HTR-8/SVneo (cell line): ENCODE measurements at places on chromosomes 7 and 10.
A peak's percentile ranks its signal among the peaks of the same experiment; 100 is the strongest.

GRCh38 chr7:15863951-15864625, 177.6 kb upstream of the MEOX2 start:
- no peak for DNase-seq

GRCh38 chr10:547591-548081, 141.8 kb downstream of the DIP2C start:
- no peak for DNase-seq

DNA sequence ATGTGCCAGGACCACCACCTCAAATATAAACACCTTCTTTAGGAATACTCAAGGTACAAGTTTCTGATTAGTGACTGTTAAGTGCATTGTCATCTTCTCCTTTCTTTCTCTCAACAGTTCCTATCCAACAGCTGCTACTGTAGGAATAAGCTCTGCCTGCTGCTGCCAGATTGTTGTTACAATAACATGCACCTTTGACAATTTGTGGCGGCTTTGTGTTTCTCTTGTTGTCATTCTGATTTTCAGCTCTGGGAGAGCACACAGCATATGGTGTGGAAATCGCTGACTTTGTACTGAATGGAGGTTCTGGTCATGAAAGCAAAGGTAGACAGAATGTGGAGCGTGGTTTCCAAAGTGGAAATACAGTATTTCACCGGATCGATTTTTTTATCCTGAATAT, 182.8 kb downstream of the SEC23IP start:
- DNase-seq = no peak

GRCh38 chr7:552868-553635, 33.4 kb upstream of the PDGFA start:
- DNase-seq = no peak

- DNase-seq = no peak
These were observed 177.4 kb downstream of the ADK start for GRCh38 chr10:74328388-74328787.

DNA sequence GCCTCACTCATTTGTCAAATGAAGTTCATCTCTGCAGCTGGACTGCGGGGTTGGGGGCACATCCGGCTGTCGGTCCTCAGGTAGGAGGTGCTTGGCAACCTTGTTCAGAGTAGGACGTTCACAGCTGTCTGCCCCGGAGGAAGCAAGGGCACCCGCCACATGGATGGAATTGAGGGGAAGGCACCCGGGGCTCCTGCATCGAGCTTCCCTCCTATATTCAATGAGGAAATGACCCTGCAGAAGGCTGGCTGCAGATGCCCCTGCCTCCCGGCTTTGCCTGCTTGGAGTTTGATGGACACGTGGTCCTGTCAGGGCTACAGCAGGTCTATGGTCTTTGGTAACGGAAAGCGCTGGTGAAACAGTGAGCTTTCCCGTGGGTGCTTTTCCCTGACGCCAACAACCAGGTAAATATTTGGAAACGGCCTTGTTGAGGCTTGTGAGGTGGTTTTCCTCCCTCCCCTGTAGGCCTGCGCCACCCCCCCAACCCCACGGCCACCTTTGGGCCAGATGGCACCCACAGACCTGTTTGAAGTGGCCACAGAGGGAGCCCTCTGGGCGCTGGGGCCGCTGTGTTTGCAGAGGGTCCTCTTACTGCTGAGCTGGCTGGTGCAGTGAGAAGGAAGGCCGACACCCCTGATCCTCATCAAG, 32.9 kb downstream of the HTRA1 start:
- no peak for DNase-seq

DNA sequence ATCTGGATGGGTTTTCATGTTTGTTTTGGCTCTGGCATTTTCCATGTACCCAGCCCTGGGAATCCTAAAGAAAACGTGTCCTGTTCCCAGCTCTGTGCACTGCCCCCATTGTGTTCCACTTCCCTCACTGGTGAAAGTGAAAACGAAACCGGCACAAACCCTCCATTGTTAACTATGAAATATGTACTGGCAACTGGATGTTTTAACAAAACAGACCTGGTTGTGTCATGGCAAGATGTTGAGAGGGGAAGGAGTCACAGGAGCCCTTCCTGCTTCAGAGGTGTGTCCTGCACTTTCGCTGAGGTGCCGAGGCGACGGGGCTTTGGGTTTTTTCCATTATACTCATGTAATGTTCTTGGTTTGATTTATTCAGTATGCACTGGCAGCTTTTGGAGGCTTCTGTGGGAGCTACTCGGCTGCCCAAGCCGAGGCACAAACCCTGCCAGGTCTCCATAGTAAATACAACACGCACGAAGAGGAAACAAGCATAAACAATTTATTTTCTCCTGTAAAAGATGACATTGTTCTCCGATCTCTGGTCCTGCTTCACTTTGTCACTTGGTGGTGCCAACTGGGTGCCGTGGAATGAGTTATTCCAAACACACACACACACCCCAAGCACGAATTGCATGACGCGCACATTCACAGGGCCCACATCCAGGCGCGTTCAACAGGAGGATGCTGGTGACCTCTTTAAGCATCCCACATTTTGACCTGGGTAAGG, 118.2 kb downstream of the CDK6 start:
- DNase-seq = no peak

DNA sequence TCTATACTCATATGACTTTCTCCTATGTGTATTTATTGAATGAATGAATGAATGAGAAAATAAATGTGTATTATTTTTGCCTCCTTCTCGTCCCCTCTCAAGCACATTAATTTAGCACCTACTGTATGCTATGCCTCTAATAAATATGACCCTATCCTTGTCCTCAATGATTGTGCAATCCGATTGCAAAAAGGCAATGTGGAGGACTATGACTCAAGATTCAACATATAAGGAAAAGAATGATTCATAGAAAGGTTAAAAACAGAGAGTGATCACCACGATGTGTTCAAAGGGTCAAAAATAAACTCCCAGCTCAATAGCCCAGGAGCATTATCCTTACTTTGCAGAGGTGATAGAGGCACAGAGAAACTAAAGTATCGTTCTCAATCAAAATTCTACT, 322.8 kb upstream of the SORCS1 start:
- no peak for DNase-seq

DNA sequence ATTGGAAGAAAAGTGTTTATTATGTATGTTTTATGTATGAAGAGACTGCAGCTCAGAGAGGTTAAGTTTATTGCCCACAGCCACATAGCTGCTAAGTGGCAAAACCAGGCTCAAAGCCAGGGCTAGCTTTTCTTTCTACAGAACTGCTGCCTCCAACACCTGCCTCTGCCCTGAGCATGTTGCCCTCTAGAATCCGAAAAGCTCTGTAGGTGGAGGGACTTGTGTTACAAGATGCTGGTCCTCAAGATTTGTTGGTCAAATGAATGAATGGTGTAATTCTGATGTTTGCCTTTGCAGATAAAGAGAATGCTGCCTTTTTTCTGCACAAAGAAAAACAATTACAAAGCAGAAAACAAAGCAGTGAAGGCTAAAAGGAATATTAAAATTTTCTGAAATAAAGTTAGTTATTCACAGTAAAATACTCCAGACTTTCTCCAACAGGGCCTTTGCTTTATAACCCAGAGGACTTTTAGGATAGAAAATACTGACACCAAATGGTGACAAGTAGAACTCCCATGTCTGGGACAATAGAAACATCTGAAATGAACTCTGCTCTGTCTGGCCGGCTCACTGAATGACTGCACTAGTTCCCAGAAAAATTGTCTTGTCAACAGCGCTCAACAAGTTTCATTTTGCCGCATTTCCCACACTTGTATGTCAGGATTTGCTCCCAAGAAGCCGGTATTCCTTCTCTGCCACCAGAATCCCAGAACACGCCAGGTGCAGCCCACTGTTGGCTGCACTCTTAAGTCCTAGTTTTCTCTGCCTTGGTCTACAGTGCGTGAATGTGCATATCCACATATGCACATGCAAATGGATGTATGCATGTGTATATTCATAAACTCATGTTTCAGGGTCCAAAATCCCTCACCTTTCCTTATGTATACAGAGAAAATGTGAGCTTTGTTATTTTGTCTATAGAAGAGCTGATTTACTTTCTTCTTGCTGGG, 11.0 kb upstream of the DNTT start:
- peak; percentile 33 for DNase-seq

GRCh38 chr7:128178611-128179010, 62.5 kb upstream of the LEP start:
- DNase-seq = no peak

DNA sequence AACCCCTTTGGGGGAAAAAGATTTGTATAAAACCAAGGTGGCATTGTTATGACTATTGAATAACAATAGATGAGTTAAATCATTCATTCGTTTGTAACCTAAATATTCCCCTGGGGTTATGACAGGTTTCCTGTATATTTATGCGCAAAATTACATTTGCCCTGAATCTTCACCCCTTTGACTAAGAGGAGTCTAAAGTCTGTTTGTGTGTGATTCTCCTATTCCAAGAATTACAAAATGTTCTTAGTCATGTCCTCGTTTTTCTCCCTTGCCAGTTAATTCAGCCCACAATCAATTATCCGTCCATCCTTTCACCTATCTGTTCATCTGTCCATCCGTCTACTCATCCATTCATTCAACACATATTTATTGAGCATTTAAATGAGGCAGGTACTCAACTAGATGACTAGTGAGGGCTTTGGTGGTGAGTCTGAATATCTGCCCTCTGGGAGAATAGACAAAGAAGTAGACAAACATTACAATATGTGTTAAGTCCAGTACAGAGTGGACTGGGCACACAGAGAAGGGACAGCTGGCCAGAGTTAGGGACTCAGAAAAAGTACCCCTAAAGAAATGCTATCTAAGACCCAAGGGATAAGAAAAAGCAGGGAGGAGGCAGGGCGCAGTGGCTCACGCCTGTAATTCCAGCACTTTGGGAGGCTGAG, 35.6 kb upstream of the TCF7L2 start:
- no peak for DNase-seq

GRCh38 chr10:30763918-30764317, 134.4 kb upstream of the LYZL2 start:
- DNase-seq = no peak

DNA sequence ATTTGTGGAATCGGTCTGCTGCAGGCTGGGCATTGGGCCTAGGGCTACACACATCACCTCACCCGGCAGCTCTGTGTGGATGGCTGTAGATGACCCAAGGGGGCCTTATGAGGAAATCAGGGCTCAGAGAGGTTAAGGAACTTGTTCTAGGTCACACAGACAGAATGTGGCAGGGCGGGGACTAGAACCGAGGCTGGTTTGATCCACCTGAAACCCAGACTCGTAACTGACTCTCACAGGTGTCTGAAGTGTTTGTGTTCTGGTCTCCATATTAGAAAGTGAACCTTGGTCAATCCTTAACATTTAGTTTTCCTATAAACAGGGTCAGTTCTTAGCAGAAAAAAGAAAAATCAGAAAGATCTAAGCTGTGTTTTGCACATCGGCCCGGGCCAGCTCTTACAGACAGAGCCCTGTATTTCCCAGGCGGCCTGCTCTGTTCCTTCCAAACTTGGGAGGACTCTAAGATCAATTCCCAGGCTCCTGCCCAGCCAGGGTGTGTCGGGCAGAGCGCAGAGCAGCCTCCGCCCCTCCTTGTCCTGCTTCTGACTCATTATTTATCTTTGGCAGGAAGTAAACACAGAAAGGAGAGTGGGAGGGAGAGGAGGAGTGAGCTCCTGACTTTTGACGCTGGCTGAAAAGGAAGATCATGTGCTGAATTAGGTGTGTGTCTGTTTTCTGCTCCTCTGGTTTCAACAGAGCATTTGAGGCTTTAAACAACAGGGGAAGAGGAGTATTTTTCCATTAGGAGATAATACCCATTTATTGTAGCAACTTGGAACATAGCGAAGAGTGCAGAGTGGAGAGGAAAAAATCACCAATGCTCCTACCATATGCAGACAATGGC, 74.1 kb downstream of the TACC2 start:
- DNase-seq = peak; percentile 68

- no peak for DNase-seq
These were observed 12.1 kb upstream of the PYROXD2 start for GRCh38 chr10:98427011-98427515.

DNA sequence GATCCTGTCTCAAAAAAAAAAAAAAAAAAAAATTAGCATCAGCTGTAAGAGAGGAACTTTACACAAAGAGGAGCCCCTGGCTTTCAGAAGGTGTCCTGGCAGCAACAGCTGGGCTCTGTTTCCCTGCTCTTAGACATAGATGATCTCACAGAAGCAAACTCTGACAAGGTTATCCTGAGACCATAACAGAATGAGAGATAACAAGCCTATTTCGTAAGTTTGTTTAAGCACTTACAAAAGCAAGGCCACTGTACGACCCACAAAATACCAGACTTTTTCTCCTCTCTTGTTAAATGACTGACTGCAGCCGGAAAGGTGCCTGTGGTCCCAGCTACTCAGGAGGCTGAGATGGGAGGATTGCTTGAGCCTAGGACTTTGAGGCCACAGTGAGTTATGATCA, 33.3 kb upstream of the OTUD1 start:
- DNase-seq = no peak

GRCh38 chr7:142248166-142249160, 9.4 kb downstream of the PRSS58 start:
- no peak for DNase-seq

DNA sequence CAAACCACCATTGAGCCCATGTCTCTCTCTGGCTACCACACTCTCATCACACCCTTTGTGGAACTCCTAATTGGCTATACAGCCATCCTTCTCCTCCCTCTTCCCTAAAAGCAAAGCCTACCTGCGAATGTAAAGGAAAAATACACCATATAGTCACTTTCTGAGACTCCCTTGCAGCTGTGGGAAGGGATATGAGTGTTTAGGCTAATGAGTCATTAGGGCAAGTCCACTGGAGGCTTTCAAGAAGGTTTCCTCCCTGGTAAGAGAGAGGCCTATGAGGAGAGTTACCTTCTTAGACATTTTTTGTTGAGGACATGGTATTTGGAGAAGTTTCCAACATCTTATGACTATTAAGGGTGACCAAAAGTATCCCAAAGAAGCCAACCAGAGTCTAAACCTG, 4.1 kb upstream of the TMEM243 start:
- no peak for DNase-seq

GRCh38 chr10:109205929-109206585, 717.3 kb downstream of the XPNPEP1 start:
- peak; percentile 59 for DNase-seq

GRCh38 chr7:150382844-150383225, 3.7 kb downstream of the ZNF775 start:
- no peak for DNase-seq

DNA sequence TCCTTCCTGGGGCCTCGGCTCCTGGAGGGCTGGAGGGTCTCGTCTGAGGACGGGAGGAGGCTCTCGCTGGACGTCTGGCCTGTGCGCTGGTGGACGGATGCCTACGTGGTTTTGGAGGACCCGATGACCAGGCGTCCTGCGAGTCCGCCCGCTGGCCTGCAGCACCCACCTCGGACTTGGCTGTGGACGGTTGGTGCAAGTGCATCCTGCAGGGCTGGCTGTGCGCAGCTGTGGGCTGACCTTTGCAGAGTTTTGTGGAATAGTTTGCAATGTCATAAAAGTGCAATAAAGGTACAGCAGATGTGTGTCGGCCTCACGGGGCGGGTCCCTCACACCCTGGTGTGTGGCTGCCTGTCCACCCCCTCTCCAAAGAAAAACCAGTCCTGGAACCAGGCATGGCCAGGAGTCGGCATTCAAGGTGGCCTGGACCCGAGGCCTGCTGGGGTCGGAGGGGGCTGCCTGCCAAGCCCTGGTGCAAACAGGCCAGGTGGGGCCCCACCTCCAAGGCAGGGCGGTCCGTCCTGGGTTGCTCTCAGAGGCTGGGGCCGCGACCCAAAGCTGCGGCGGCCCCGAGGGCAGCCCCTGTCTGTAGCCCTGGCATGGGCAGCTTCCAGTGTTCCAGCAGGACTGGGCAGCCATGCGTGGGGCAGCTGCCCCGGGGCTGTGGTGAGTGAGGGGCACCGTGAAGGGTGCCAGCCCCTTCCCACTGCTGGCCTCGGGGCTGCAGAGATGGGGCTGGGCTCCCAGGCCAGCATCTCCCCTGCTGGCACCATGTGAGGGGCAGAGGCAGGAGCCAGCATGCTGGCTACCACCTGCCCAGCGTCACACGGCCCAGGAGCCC, 29.3 kb upstream of the FOXL3 start:
- DNase-seq = no peak

- no peak for DNase-seq
These were observed 89.7 kb downstream of the PTPRE start for GRCh38 chr10:127996586-127996985.
